ENCODE measurements at places on chromosomes 5 and 9.
A peak's percentile ranks its signal among the peaks of the same experiment; 100 is the strongest.

DNA sequence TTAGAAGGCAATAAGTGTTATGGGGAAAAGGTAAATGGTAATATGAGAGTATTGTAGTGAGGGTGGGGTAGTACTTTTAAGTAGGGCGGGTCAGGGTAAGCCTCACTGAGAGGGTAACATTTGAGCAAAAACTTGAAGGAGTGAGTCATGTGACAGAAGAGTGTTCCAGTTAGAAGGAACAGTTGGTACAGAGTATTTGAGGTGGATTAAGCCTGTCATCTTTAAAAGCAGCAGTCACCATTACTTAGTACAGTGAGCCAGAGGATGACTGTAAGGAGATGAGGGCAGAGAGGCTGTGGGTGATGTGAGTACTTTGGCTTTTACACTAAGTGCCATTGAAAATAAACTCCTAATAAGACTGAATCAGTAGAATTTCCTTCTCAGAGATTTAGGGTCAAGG lies 54.8 kb downstream of the UBAP1 start:
- DNase-seq = peak; percentile 47

- DNase-seq = no peak
Measured at GRCh38 chr5:147892696-147893296, 13.5 kb downstream of the C5orf46 start.

DNA sequence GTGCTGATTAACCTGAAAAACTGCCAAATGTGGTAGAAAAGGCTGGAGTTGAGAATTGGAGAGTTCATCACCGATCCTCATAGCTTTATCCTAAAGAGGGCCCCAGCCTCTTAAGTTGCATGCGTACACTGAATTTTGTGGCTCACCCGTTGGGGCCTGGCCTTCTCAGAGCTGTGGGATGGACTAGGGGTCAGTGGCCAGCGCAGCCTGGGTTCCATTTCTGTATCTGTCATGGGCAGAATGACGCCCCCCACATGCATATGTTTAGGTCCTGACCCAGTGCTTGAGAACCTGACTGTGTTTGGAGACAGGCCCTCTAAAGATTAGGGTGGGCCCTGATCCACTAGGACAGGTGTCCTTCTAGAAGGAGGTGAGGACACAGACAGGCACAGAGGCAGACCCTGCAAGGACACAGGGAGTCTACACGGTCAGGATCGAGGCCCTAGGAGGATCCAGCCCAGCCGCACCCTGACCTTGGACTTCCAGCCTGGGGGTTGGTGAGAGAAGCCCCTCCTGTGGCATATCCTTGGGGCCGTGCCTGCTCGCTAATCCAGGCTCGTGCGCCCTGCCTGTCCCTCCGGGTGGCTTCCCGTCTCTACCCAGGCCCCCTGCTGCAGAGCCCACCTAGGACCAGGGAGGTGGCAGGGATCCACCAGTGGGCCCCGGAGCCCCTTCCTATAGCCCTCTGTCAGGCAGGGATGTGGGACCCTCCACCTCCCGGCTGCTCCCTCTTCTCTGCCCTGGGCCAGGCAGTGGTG lies 32.2 kb downstream of the NDUFS6 start:
- no peak for DNase-seq

- no peak for DNase-seq
Measured at GRCh38 chr5:135535420-135535819, 344 bp downstream of the NEUROG1 start.

DNA sequence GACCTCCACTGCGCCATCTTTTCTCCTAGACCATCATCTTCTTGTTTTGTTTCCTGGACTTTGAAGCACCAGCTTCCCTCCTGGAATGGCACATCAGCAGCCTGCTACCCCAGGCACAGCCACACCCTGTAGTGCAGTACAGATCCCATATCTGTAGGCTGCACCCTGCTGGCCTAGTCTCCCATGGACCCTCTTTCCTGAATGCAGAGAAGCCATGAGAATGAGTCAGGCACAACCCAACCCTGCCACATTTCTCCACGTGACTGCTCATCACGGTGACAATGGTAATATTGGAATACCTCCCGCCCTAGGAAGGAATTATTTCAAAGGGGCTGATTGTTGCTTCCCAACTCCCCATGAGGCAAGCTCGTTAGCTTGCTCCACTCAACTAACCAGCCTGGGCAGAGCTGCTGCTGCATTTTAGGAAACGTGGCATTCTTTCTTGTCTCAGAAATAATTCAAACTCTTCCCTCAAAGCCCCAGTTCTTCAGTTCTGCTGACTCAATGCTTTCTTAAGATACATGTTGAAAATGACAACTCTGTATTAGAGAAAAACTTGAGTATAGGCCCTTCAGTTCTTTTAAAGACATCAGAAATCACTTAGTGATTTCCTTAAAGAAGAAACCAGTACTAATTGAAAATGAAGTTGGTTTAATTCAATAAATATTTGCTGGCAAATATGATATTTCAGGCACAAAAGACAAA lies 328.1 kb downstream of the MLLT3 start:
- DNase-seq = no peak

DNA sequence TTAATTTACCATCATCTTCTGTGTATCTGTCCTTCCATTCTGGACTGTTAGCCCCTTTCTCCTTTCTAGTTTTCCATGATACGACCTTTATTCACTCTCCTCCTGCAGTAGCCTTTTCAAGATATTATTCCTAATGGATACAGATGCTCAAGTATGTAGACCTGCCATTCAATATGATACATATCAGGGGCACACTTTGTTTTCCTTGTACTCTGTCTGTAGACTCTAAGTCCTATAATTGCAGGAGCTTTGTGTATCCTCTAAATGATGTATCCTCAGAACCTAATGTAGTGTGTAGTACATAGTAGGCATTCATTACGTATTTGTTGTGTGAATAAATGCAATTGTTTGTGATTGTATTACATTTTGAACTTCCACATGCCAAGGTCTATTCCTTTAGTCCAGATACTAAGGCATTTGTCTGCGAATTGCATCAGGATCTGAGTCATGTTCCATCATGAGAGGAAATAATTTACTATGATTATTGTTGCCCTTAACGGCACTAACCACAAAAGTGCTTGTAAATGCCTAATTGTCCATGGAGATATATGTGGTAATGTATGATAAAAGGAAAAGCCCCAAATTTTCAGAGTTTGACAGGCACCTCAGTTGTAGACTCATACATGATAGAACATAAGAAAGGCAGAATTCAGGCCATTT lies 57.1 kb upstream of the IZUMO3 start:
- no peak for DNase-seq

DNA sequence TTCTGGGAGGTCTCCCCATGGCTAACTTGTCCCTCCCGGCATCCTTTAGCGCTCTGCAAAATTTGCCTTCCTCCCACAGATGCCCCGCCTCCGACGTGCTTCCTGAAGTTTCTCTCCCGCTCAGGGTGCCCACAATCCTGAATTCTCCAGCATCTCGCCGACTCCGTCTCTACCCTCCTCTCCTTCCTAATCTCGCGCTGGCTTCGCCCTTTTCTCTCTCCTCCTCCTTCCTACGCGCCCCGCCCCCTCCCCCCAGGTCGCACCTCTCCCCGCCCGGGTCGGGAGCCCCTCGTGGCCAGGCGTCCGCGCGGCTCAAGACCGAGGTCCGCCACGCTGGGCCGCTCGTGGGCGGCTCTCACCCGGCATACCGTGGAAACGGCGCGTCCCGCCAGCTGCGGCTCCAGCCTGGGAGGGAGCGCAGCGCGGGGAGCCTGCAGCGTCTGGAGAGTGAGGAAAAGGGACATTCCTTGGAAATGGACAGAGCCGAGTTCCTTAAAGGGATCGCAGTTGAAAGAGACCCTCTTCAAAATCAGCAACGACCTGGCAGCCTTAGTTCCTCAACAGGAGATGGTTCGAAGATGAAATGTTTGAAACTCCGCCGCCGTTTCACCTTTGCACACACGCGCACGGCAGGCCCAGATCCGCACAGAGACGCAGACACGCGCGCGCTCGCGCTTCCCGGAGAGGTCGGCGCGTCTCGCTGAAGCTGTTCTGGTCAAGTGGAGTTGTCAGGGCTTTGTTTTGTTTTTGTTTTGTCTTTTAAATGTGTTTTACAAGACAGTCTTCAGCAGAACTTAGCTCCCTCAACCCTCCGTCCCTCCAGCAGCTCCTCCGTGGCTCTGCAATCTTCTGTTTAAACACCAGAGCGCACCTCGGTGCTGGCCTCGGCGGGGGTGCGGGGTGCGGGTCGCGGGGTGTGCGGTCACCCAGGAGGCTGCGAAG lies 5.0 kb upstream of the IRX2 start:
- peak; percentile 70 for DNase-seq

- DNase-seq = no peak
Measured at GRCh38 chr5:178083922-178084321, 29.4 kb upstream of the N4BP3 start.

- peak; percentile 43 for DNase-seq
Measured at GRCh38 chr5:121969660-121970295, 8.0 kb downstream of the SRFBP1 start.

DNA sequence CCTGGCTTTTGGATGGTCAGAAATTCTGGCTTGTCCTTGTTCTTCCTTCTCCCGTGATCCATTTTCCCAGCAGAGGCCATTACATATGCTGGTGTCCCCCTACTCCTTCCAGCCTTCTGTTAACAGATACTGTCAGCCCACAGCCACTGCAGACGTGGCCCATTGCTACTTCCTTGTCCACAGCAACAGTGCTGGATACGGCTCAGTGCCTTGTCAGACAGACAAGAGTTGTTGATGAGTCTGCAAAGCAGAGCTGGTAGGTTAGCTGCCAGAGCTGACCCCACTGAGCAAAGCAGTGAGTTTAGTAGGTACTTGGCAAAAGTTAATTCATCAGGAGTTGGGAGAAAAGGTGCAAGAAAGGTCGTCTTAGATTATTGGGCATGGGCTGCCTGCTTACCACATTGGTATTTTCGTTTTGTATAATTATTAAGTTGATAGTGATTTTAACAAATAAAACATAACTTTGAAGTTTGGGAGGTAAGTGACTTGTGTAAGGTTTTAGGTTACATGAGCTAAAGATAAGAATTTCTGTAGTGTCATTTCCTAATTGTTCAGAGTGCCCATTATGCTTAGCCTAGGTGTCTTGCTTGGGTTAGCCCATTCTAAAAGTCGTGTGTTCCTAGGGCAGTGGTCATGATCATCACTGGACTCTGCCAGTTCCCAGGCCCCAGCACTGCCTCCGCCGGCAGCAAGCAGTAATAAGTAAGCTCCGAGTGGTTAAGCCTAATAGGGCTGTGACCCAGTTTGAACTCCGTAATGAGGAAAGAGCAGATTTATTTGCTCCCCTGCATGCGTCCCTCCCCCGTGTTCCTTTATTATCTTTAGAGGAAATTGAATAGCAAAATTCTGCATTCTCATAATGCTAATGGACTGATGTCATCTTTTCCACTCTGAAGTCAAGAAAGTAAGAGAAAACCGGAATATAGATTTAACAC lies 292.0 kb downstream of the FANCC start:
- DNase-seq = peak; percentile 96

Data from cardiac fibroblast (primary cell).